OCI-LY7 (cell line): ENCODE measurements at places on chromosomes 12 and 14. TPM values are rescaled to one million over a fixed set of nuclear protein-coding genes. Genes with fewer than 3 reads are reported as not detected.

- no peak for DNase-seq
Observed at GRCh38 chr12:50537538-50537919, 32.7 kb downstream of the DIP2B start.

DNA sequence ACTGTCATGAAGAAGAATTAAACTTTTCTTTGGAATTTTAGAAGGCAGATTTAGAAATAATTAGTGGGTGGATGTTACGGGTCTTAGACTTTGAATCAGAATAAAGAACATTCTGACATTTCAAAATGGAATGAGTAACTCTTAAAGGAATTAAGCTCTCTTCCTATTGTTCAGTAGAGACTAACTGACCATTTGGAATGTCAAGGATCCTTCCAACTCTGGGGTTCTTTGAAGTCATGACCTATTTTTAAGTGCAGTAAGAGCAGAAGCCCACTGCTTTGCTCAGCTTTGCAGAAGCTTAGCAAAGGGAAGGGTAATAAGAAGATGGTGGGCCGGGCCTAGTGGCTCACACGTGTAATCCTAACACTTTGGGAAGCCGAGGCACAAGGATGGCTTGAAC, 4.0 kb downstream of the CHURC1 start:
- no peak for DNase-seq

DNA sequence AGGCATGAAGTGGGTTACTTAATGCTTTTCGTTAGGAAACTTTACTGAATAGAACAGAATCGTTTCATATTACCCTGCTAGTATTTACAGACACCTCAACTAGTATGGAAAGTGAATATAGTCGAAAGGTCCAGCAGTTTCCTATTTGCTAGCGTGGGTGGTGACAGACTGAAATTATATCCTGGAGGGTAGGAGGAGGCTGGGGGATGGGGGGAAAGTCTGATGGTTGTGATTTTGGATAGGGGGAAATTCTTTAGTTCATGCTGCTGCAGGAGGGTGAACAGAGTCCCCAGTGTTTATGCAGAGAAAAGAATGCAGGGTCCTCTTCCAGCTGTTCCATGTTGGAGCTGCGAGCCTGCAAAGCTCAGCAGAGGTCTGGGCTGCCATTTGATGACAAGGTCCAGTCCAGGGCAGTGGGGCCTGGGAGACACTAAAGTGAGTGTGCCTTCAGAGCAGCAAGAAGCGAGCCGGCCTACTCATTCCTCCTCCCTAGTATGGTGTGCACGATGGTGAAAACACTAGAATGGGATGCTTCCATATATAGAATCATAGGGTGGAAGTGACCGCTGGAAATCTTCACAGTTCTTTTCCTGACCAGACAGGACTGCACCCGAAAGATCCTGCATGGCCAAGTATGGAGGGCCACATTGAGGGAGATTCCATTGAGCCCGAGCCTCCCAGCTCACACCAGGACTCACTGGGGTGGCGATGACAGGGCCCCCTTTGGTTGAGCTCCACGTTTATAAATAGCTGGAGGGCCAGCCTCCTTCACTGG, 2.1 kb downstream of the SAMD4A start:
- no peak for DNase-seq

DNA sequence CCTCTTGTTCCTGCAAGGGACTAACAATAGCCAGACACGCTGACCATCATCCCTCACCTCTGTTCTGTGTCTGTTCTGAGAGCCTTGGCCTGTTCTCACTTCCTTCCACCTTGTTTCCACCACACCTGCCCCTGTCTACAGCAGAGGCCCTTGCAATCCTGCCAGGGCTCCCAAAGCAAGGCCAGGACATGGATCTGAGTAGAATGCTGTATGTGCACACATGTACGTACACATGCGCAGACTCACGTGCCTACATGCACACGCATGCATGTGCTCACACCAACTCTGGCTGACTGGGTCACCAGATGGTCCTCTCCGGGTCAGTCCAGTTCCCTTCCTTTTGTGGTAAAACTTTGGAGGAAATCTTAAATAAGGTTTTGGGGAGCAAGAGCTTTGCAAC, 133.0 kb upstream of the C14orf180 start:
- no peak for DNase-seq

- DNase-seq: no peak
Observed at GRCh38 chr12:15682826-15683225, 106.4 kb downstream of the EPS8 start.

- DNase-seq: no peak
Observed at GRCh38 chr14:64788706-64789105, 84.5 kb downstream of the PLEKHG3 start.

GRCh38 chr12:57887631-57888408, 41.3 kb upstream of the CTDSP2 start:
- no peak for DNase-seq

- peak; percentile 54 for DNase-seq
Observed at GRCh38 chr12:98260276-98260675, 255.1 kb upstream of the TMPO start.

DNA sequence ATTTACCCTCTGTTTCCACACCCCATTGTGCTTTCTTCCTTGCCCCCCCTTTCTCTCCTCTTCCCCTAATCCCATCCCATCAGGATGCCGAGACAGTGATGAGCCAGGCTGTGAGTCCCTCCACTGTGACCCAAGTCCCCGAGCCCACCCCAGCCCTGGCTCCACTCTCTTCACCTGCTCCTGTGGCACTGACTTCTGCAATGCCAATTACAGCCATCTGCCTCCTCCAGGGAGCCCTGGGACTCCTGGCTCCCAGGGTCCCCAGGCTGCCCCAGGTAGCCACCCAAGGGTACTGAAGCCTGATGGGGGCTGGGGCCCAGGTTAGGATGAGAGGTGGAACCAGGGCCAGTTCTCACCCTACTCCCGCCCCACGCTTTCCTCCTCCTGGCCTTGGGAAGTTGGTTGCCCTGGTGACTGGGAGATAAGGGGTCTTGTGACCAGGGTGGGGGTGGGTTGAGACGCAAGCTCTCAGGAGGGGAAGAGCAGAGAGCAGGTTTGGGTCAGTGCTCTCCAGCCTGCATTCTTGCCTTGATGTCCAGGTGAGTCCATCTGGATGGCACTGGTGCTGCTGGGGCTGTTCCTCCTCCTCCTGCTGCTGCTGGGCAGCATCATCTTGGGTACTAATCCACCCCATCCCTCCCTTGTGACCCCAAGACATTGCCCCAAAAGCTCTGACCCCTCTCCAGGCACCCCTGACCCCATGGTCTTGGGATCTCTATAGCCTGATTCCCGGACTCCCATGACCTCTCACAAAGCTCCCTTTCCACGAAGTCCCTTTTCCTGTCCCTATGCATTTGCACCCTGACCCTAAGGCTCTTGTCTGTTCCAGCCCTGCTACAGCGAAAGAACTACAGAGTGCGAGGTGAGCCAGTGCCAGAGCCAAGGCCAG, 1.2 kb downstream of the AMHR2 start:
- no peak for DNase-seq

- DNase-seq: no peak
Observed at GRCh38 chr12:65608319-65608916, 215.9 kb upstream of the HMGA2 start.

DNA sequence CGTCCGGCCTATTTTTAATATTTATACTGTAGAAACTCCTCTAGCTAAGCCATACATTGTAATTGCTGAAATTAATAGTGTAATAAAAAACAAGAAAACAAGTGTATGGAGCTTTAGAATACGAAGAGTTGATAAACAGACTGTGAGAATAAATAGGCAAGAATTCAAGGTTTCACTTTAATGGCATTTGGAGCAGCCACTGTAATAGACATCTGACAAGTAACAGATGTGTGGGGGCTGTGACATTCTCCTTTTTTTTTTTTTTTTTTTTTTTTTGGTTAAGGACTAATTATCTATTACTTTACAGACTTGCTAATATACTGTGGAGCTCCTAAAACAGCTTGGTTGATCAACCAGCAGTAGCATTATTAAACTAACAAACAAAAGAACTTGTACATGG, 42.1 kb upstream of the CFAP54 start:
- DNase-seq: no peak

DNA sequence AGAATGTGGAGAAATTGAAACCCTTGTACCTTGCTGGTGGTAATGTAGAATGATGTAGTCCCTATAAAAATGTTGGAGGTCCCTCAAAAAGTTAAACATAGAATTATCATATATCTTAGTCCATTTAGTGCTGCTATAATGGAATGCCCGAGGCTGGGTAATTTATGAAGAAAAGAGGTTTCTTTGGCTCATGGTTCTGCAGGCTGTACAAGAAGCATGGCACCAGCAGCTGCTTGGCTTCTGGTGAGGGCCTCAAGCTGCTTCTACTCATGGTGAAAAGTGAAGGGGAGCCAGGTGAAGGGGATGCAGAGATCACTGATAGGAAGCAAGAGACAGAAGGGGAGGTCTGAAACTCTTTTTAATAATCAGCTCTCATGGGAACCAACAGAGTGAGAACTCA, 233.9 kb downstream of the ADGRD1 start:
- DNase-seq: no peak

DNA sequence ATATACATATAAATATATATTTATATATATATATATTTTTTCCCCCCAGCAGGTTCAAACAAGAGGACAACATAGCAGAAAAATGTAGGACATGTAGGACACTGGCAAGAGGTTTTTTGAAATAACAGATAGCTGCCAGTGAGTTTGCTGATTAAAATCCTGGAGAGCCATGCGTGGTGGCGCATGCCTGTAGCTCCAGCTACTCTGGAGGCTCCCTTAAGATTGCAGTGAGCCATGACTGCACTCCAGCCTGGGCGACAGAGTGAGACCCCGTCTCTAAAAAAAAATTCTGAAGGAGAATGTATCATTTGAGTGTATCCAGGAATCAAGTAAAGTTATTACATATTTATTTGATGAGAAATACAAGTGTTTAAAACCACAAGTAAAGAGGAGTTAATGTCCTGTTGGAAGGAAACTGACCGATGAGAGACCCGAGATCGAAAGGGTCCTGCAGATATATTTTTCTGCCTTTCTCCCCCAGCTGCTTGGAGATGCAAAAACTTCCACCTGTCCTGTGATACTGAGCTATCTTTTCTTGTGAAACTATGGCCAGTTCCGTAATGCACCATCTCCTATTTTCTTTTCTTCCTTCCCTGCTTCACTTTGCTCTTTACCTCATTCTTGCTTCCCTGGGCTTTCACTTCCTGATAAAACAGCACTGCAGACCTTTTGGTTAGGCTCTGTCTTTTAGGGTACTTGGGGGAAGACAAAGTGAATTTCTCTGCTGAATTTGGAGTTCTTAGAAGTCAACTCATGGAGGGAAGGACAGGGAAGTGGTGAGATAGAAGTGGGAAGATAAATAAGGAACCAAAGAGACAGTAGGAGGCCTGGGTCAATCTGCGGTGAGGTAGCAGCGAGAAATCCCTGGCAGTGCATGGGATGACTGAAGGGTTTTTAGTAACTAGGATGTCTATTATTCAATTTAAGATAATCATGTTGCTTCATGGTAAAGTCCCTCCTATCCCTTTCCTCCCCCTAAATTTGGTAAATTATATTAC, 41.2 kb upstream of the SLC2A13 start:
- no peak for DNase-seq

DNA sequence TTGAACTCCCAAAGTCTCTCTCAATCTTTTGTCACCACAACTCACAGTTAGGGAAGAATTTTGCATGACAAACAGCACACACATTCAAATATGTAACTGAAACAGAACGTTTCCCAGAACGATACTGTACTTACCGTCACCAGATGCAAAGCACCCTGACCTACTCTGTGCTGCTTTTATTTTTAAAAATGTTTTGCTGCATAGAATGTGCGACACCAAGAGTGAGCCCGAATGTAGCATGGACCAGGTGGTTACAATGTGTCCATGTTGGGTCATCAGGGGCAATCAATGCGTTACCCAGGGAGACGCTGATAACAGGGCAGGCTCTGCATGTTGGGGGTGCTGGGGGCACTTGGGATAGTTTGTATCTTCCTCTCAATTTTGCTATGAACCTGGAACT, 14.6 kb upstream of the EIF5 start:
- DNase-seq: peak; percentile 22

GRCh38 chr12:98744680-98745079, 99.6 kb downstream of the APAF1 start:
- DNase-seq: no peak

DNA sequence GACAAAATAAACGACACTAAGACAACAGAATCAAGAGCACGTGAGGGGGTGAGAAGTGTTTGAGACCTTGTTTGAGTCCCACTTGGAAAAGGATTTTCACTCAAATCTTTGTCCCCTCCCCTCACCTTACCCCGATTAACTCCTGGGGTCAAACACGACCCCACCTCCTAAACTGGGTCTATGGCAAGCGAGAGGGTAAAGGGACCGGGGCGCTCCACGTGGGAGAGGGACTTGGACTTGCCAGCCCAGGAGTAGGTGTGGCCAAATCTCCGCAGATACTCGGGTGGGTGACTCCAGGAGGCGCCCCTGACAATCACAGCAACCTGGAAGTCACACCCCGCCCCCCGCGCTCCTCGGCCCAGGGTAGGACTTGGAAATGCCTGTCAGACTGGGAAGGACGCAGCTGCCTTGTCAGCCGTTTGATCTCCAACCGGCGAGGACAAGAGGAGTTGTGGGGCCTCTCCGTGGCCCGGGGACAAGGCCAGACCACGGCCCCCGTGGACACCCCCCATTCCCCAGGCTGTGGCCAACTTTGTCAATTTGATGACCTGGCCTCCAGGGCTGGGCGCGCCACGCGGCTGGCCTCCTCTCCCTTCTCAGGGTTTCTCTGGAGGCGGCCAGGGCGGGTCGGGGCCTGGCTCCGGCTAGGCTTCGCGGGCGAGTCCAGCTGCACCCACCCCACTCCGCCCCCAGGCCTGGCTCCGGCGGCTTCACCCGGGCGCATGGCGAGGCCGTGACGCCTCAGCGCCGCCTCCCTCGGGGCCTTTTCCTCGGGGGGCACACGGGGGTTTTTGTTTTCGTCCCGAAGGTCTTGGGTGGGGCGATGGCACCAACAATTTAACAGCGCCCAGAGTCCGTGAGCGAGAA, 1.1 kb upstream of the BCL11B start:
- no peak for DNase-seq

- no peak for DNase-seq
Observed at GRCh38 chr14:30417999-30418398, 141.0 kb upstream of the G2E3 start.

- no peak for DNase-seq
Observed at GRCh38 chr12:8513256-8513655, at the start of gene CLEC4D. TSS of gene CLEC4D (plus strand) at chr12:8513503. CDS start at chr12:8513733, 230 bp downstream.

GRCh38 chr12:131327521-131328488, 374.1 kb downstream of the ADGRD1 start:
- no peak for DNase-seq

CEP128 gene
- 125 and 137 TPM in 2 replicates for total RNA-seq

SLC16A7 gene
- total RNA-seq: 30.7 and 32.3 TPM in 2 replicates

DTX3 gene
- total RNA-seq: 0.11 TPM in 1 of 2 replicates, not detected in the other

TMEM253 gene
- total RNA-seq: 0.88 and 0.89 TPM in 2 replicates

MMP19 gene
- not detected in 2 replicates for total RNA-seq

IL23A gene
- 9.8 and 12.7 TPM in 2 replicates for total RNA-seq
